ENCODE measurements at places on chromosomes 12 and 14. TPM values are rescaled to one million over a fixed set of nuclear protein-coding genes. Genes with fewer than 3 reads are reported as not detected.

Gene RNASE7
- not detected for total RNA-seq

Gene TOMM20L
- total RNA-seq: not detected

Gene OVCH1
- 0.21 TPM for total RNA-seq

Gene DBX2
- total RNA-seq: not detected

Gene SPTB
- 4.5 TPM for total RNA-seq

Gene MGST1
- total RNA-seq: 102 TPM

Gene OTX2
- not detected for total RNA-seq

Gene OR4E2
- not detected for total RNA-seq

Gene GLI1
- 16.2 TPM for total RNA-seq

Gene ATXN7L3B
- total RNA-seq: 19.2 TPM

Gene SRGAP1
- total RNA-seq: 21.8 TPM

Gene SELPLG
- 10.9 TPM for total RNA-seq

Gene CDCA4
- 5.7 TPM for total RNA-seq

Gene DPPA3
- total RNA-seq: not detected

Gene MLEC
- 67.8 TPM for total RNA-seq

Gene PMEL
- total RNA-seq: 0.87 TPM

Gene PTCSC3
- not detected for total RNA-seq

Gene TESPA1
- 2.8 TPM for total RNA-seq

Gene NFATC4
- 132 TPM for total RNA-seq

Gene ESRRB
- 0.87 TPM for total RNA-seq

Gene CCDC177
- total RNA-seq: not detected

Gene TEAD4
- total RNA-seq: 17.2 TPM

Gene SBNO1
- 20.3 TPM for total RNA-seq

Gene TAS2R8
- total RNA-seq: not detected

Gene SLC2A3
- 83.4 TPM for total RNA-seq

Gene PCNX4
- total RNA-seq: 66.2 TPM

Gene DHRS2
- not detected for total RNA-seq

Measured in tibial nerve (tissue), 4 donors.